DMS153 (cell line): ENCODE measurements at places on chromosomes 16 and 17.

DNA sequence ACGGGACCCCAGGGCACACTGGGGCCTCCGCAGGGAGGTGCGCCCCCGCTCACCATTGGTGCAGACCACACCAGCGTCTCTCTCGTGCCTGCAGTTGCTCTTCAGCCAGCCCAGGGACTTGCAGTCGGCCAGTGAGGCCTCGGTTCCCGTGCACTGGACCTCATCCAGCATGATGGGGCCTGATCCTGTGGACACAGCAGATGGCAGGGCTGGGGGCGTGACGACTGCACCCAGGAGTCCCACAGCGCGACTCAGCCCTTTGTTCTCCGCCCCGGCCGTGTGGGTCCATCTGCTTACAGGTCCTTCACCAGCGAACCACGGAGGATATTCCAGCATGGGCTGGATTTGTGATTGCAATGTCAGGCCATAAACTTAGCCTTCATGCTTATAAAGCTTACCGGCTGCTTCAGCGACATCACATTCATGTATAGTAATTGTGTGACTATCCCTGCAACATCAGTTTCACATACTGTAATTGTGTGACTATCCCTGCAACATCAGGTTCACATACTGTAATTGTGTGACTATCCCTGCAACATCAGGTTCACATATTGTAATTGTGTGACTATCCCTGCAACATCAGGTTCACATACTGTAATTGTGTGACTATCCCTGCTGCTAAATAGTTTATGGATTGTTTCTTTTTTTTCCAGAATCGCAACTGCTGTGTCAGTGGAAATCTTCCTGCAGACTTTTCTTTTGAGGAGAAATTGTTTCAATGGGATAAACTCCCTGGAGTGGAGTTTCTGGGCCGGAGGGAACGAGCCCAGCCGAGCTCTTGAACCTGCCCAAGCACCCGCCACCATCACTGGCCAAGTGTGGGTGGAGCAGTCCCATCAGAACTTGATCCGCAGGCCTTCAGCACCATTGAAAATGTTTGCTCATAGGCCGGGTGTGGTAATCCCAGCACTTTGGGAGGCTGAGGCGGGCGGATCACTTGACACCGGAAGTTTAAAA lies 4.8 kb downstream of the LGALS3BP start:
- no peak for DNase-seq

DNA sequence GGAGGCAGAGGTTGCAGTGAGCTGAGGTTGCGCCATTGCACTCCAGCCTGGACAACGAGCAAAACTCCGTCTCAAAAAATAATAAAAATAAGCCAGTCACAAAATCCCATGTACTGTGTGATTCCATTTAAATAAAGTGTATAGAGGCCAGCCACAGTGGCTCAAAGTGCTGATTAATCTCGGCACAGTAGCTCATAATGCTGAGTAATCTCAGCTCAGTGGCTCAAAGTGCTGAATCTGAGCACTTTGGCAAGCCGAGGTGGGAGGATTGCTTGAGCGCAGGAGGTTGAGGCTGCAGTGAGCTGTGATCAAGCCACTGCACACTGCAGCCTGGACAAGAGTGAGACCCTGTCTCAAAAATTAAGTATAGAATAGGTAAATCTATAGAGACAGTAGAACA lies 4.9 kb downstream of the TMED6 start:
- no peak for DNase-seq

- DNase-seq, result no peak
Measured at GRCh38 chr16:87352818-87353217, 30.8 kb downstream of the FBXO31 start.

GRCh38 chr16:14071576-14072271 lies 605 bp downstream of the MRTFB start:
- no peak for DNase-seq

- no peak for DNase-seq
Measured at GRCh38 chr16:24996301-24996700, 18.9 kb downstream of the ARHGAP17 start.
